ENCODE measurements at places on chromosomes 1 and 21.

DNA sequence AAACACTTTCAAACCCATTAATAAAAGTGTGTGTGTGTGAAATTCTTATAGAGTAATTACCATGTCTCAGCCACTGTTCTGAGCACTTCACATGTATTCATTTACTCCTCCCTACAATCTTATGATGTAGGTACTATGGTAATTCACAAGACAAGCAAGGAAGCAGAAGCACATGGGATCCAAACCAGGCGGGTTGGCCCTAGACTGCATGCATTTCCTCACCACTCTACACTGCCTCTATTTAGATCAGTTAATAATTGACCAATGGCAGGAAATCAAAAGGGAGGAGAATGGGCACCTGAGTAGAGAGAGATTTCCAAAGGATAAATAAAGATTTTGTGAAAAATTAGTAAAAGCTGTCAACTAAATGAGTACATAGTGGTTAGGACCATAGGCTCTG is 15.7 kb downstream of the MAP3K21 start:
- no peak for DNase-seq

DNA sequence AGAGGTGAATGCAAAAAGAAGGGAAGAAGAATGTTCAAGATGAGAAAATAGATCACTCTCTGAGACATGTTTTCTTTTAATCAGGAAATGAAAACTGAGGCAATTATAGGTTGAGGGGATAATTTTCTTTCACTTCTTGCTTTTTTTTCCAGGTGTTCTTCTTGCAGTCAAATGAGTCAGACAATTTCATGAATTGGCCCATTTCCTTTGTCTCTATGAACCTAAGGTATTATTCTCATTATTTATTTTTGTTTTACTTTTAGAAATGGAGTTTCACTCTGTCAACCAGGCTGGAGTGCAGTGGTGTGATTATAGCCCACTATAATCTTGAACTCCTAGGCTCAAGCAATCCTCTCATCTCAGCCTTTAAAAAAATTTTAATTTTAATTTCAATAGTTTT is 3.5 kb upstream of the VASH2 start:
- no peak for DNase-seq

DNA sequence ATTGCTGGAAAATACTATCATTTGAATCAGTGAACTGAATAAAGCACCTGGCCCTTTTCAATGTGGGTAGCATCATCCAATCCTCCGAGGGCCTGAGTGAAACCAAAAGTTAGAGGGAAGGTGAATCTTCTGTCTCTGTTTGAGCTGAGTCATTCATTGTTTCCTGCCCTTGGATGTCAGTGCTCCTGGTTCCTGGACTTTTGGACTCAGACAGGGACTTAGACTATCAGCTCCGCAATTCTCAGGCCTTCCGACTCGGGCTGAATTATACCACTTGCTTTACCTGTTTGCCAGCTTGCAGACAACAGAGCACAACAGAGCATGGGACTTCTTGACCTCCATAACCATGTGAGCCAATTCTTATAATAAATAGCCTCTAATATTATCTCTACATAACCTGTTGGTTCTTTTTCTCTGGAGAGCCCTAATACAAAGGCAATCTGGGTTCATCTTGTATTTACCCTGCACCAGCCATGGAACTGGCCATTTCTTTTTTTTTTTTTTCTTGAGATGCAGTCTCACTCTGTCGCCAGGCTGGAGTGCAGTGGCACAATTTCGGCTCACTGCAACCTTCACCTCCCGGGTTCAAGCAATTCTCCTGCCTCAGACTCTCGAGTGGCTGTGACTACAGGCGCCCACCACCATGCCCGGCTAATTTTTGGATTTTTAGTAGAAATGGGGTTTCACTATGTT is 19.2 kb upstream of the VASH2 start:
- DNase-seq = no peak

GRCh38 chr1:193631306-193631705 is 444.9 kb upstream of the B3GALT2 start:
- DNase-seq = no peak

DNA sequence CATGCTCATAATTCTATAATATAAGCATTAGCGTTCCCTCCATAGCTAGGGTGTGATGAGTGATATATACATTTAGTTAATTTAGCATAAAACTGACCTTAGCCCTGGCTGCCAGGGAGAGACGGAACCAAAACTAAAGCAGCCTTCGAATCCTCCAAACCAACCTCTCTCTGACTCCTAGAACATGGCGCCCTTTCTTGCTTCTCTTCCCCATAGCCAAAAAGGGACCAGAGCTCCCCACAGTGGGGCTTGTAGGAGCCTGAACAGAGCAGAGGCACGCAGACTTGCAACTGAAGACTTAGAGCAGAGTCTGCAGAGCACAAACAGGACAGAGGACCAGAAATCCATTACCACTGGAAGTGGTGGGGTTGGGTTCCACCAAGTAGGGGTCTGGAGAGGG is 17.7 kb downstream of the IRF2BP2 start:
- no peak for DNase-seq

DNA sequence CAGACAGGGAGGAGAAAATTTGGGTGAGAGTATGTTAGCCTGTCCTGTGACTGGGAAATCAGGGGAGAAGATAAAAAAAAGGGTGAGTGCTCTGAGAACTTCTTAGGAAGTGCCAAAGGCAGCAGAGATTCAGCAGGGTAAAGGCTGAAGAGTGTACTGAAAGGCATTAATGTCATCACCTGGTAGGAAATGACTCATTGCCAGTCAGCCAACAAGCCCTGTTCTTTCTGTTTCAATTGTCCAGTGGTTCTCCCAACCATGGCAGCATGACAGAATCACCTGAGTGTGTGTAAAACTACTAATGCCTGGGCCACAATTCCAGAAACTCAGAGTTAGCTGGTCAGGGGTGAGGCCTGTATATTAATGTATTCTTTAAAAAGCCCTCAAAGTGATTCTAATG is 83.5 kb downstream of the INTS7 start:
- peak; percentile 50 for DNase-seq

Measured in activated CD8-positive, alpha-beta memory T cell treated with anti-CD3 and anti-CD28 coated beads, Interleukin-2, amount 10 ng/mL, durations not matched to agents 7 days and 5 days (primary cell).